ENCODE measurements at places on chromosomes 13 and 19.

- no peak for DNase-seq
Observed at GRCh38 chr13:51542346-51543242, 41.7 kb upstream of the WDFY2 start.

- no peak for DNase-seq
Observed at GRCh38 chr13:53885997-53886396, 857.4 kb downstream of the OLFM4 start.

- no peak for DNase-seq
Observed at GRCh38 chr19:12794196-12794941, 3.1 kb downstream of the JUNB start.

DNA sequence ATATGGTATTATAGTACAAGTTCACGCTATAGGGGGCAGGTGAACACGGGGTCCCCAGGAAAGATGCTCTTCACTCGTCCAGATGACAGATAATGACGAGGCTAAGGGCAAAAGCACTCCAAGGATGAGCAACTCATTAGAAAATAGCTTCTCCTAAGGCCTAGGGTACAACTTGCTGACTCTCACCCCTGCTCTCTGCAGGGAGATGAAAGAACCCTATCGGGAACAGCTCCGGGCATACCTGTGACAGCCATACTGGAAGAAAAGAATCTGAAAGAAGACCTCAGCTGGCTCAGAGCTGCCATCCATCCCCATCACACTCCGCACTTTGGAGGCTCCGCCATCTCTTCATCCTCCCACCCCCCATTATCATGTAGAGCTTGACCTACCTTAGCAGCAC is 17.5 kb upstream of the HSPH1 start:
- DNase-seq: no peak
